Heart left ventricle (tissue), 16 donors: ENCODE measurements at places on chromosomes 6 and 20.
A peak's percentile ranks its signal among the peaks of the same experiment; 100 is the strongest.

GRCh38 chr6:157561929-157562810, 181.2 kb downstream of the ZDHHC14 start:
- no peak for DNase-seq

- DNase-seq: no peak
These were observed 14.3 kb downstream of the B4GALT5 start for GRCh38 chr20:49699200-49699992.

DNA sequence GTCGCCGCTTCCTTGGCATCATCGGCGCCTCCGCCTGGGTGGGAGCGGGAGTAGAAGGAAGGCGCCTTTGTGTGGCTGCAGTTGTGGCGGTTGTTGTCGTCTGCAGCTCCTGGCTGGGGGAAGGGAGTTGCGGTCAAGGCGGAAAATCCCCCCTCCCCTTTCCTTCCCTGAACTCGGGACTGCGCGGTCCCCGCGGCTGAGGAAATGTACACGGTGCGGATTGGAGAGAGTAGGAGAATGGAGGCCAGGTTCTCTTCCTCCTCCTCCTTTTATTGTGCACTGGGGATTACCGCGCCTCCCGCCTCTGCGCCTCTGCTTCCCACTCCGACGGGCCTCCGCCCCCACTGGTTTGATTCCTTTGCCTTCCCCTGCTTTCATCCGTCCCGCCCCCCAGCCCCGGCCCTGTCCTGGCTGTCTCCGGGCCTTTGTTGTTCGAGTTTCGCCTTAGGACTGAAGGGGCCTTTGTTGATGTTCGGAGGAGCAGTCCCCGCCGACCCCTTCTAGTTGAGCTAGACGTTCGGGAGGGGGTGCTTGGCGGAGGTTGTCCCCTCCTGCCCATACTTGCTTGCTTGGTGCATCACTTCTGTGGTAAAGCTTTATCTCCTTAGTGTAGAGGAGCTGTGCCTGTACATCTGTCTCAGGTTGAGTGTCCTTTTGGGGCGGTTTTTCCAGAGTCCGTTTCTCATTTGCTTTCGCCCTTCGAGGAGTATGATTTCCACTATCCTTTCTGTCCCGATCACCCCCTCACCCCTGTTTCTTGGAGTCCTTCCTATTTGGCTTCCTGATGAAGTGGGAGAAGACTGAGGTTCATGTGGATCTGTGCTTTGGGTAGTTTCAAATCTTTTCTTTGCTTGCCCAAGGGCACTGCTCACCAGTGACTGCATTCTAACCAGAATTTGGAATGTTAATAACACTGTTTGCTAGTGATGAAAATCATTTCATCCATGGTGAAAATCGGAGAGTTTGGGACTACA, 764 bp downstream of the ZNF292 start:
- peak; percentile 50 for DNase-seq

DNA sequence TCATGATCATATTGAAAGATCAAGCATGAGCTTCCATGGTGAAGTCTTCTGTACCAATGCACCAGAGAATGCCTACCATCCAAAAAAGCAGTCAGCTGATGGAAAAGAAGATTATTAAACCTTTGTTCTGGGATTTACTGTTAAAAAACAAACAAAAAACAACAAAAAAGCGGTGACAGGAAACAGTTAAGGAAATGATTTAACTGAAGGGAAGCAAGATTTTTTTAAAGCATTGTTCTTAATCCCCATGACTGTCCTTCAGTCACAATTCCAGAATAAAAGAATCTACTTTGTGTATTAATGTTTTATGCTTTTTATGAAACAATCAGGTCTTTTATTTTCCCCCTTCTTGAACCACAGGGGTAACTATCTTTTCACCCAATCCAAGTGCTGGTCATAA, 23.9 kb downstream of the FAM162B start:
- DNase-seq: no peak

- no peak for DNase-seq
These were observed 12.0 kb downstream of the CEBPB start for GRCh38 chr20:50202677-50203076.

- DNase-seq: no peak
These were observed 42.7 kb downstream of the MGME1 start for GRCh38 chr20:18011482-18011881.

GRCh38 chr6:94071835-94072234, 652.5 kb upstream of the EPHA7 start:
- no peak for DNase-seq

GRCh38 chr6:23175391-23175790, 606.0 kb downstream of the HDGFL1 start:
- DNase-seq: no peak

DNA sequence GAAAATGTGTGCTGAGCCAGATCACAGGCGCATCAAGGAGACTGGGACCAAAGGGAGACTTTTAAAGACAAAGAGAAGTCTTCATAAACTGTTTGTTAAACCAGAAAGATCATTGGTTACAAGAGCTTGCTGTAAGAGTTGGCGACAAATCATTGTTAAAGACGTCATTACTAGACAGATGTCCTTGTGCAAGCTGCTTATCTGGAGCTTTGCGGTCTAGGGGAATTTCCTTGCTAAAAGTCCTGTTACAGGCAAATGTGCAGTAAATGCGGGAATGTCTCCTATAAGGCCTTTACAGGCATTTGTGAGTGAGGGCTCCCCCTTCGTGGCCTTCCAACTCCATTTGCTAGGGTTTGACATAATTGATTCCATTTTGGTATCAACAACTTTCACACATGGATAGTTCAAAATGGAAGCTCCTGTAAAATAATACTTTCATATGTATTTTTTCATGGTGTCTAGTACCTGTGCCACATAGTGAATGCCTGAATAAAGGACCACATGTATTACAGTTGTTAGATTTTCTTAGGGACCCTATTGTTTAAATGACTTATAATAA, 362.4 kb downstream of the UTRN start:
- DNase-seq: no peak

GRCh38 chr20:49584418-49585382, 16.8 kb upstream of the PTGIS start:
- no peak for DNase-seq

DNA sequence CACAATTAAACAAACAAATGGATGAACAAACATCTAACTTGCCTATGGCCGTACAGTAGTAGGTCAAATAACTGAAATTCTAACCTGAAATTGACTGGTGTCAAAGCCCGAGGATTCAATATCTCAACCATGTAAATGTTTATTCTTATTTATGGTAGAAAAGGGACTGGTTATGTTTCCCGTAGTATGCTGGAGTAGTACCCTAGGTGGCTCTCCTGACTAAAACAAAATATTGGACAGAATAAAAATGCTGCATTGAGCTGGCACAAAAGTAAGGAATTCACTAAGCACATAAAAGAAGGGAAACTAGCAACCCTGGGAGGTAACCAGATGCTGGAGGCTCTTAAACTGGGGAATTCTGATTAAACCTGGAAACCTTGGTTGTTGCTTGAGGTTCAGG, 117.1 kb upstream of the PREP start:
- DNase-seq: no peak

- DNase-seq: no peak
These were observed 56.1 kb upstream of the FOXQ1 start for GRCh38 chr6:1255636-1256365.

GRCh38 chr20:40433341-40433861, 255.6 kb downstream of the MAFB start:
- no peak for DNase-seq

- DNase-seq: no peak
These were observed 21.6 kb upstream of the ZBTB22 start for GRCh38 chr6:33339193-33339592.

- DNase-seq: no peak
These were observed 659.0 kb upstream of the HS3ST5 start for GRCh38 chr6:115001731-115002350.

GRCh38 chr20:33781133-33781532, 30.0 kb upstream of the CHMP4B start:
- DNase-seq: no peak

- DNase-seq: no peak
These were observed 402.9 kb upstream of the CITED2 start for GRCh38 chr6:139777202-139777970.

GRCh38 chr6:28488916-28489365, 26.7 kb downstream of the GPX6 start:
- DNase-seq: no peak

GRCh38 chr6:150250826-150251225, 108.0 kb downstream of the PPP1R14C start:
- DNase-seq: no peak

DNA sequence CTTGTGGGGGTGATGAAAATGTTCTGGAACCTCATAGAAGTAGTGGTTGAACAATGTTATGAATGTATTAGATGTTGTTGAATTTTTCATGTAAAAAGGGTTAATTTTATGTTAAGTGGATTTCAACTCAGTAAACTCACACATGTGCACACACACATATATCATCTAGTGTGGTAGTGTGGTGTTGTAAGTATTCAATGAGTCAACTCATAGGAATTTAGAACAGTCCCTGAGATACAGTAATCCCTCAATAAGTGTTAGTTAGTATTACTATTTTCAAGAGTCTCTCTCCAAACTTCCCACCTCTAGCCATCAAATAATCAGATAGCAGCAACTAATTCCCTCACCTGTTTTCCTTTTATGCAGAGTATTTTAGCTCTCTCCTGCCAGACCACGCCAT, 563.1 kb upstream of the JARID2 start:
- DNase-seq: no peak

- peak; percentile 43 for DNase-seq
These were observed 33.2 kb upstream of the TASP1 start for GRCh38 chr20:13671916-13672378.

GRCh38 chr20:4835244-4836177, 113.8 kb downstream of the PRND start:
- peak; percentile 58 for DNase-seq

- no peak for DNase-seq
These were observed 3.7 kb downstream of the SGK1 start for GRCh38 chr6:134314006-134314821.

- DNase-seq: no peak
These were observed 98.3 kb upstream of the IYD start for GRCh38 chr6:150270330-150271052.

DNA sequence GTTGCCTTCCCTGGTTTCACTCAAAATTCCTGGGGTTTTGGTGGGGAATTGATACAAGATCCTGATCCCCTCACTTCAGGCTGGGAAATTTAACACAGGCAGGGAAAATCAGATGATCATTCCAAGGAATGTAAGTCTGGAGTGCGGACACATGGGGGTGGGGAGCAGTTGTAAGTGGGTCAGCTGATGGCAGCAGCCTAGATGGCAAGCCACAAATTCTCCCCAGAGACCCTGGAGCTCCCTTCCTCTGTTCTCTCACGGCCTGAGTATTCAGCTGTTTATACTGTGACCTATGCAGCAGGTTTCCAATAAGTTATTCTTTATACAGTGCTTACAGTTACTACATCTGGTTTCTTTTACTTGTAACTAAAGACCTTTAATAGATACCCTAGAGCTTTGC, 144.9 kb downstream of the SH3BGRL2 start:
- DNase-seq: no peak

GRCh38 chr20:44967207-44967807, 995 bp downstream of the STK4 start:
- no peak for DNase-seq

- DNase-seq: no peak
These were observed 43.0 kb downstream of the TIAM2 start for GRCh38 chr6:155038104-155038503.

DNA sequence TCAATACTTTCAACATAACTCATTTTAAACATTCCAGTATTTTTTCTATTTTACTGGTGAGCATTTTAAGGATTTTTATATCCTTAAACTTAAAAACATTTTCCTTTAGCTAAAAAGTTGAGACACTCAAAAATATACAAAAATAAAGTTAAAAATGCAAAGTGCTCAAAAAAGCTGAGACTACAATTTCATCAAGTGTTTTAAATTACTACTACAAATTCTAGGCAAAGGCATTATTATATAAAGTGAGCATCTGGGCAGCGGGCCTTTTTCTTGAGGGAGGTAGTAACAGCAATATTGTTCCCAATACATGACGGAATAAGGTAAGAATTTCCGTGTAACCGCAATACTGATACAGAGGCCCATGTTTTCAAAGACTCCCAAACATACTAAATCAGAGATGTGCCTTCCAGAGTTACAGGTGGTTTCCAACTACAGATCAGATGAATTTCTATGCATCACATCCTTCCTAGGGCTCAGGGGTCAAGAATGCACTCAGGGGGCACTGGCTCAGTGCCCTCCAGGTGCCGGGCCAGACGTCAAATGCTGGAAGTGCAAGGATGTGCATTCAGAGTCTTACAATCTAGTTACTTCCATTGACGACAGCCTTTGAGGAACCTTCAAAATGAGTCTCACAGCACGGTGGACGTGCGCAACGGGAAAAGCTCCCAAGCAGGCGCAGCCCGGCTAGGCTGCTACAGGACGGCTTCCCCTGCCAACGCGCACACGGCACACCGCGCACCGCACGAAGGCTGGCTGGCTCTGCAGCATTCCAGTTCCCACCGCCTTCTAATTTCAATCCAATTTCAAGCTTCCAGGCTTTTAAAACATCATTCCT, 1.7 kb downstream of the PHF10 start:
- DNase-seq: peak; percentile 57
